ENCODE measurements at places on chromosomes 13 and 19.

DNA sequence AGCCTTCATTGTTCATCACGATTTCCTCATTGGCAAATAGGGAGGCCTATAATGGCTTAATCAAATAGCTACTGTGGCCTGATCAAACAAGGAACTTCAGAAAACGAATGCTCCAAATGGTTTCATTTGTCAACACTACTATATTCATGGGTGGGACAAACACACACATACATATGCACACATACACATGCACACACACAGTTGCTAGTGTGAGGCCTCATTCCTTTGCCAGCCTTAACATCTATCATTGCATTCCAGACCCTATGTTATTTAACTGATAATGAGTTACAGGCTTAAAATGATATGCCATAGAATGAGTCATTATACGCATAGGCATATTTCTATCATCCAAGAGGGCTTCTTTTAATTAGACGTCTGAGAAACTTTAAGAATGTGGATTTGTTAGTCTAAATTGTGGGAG, 140.2 kb downstream of the KLF5 start:
- no peak for DNase-seq

GRCh38 chr19:33464733-33465115, 56.9 kb downstream of the PEPD start:
- no peak for DNase-seq

GRCh38 chr19:2338751-2339643, 10.5 kb downstream of the SPPL2B start:
- no peak for DNase-seq

GRCh38 chr19:27794494-27795042, 1418.4 kb downstream of the UQCRFS1 start:
- peak; percentile 86 for DNase-seq

- no peak for DNase-seq
Measured at GRCh38 chr19:55638864-55639359, 1.9 kb upstream of the ZNF580 start.

GRCh38 chr19:17090583-17090982, 15.0 kb downstream of the MYO9B start:
- DNase-seq: no peak

DNA sequence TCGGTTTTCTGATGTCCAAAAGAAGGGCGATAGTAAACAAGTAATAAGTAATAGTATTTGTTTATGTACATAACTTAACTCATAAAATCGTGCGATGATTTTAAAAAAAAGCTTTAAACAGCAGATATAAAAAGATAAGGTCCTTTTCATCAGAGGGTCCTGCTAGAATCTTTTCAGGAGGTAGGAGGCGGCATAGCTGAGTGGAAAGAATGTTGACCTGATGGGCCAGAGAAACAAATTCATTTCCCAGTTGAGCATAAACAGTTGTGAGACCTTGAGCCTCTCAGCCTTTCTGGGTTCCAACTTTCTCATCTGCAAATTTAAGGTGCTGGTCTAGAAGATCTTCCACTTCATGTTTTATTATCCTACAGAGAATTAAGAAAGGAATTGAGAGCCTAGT, 173.5 kb downstream of the LACC1 start:
- DNase-seq: no peak

GRCh38 chr19:40262422-40262821, 22.7 kb downstream of the AKT2 start:
- no peak for DNase-seq

- DNase-seq: no peak
Measured at GRCh38 chr13:89029062-89029461, 1357.9 kb downstream of the SLITRK5 start.
